ENCODE measurements at places on chromosomes 7 and 10.

- H3K4me3 ChIP-seq, result no peak overlapping the region
- H3K4me1 ChIP-seq, result peaks cover 7% of the 10 kb centered on the region
- H3K36me3 ChIP-seq, result no peaks in the 10 kb centered on the region
- H3K27me3 ChIP-seq, result peaks cover 29% of the 10 kb centered on the region
- peak; percentile 88 for DNase-seq
Measured at GRCh38 chr10:28664369-28664740, 13.0 kb upstream of the BAMBI start.

DNA sequence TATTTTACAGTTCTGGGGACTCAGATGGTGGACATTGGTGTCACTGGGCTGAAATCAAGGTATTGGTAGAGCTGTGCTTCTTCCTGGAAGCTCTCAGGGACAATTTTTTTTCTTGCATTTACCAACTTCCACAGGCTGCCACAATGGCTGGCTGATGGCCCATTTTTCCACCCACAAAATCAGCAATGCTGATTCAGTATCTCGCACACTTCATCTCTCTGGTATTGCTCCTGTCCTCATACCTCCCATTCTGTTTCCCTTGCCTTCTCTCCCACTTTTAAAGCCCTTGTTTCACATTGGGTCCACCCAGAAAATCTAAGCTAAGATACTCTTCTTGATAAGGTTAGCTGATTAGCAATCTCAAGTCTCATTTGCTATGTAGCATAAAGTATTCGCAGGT, 530.9 kb upstream of the POM121L12 start:
- no peaks in the 10 kb centered on the region for H3K4me1 ChIP-seq
- DNase-seq, result no peak
- H3K27me3 ChIP-seq, result no peaks in the 10 kb centered on the region
- H3K36me3 ChIP-seq, result no peaks in the 10 kb centered on the region
- no peak overlapping the region for H3K4me3 ChIP-seq
- H3K27ac ChIP-seq, result no peak overlapping the region

DNA sequence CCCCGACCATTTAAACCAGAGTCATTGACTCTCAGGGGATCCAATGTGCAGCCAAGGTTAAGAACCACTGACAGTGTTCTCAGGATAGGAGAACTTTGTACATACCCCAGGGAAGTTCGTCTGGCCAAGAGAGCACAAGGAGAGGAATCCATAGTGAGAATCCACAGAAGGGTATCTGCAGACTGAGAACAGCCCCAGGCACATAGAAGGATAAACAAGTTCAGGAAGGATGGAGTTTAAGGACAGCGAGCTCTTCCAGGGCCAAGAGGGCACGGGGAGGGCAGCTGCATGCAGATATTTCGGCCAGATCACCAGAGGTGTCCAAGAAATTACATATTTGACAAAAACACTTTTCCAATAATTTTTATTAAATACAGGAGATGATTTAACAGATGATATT, 16.4 kb downstream of the BLNK start:
- H3K36me3 ChIP-seq, result no peaks in the 10 kb centered on the region
- H3K27me3 ChIP-seq, result no peaks in the 10 kb centered on the region
- H3K4me3 ChIP-seq, result no peak overlapping the region
- H3K27ac ChIP-seq, result no peak overlapping the region
- no peak for DNase-seq

- no peak for DNase-seq
- H3K4me1 ChIP-seq, result peaks cover 49% of the 10 kb centered on the region
- H3K4me3 ChIP-seq, result no peak overlapping the region
- H3K36me3 ChIP-seq, result no peaks in the 10 kb centered on the region
- peak overlapping the region; percentile 7 for H3K27ac ChIP-seq
- peaks cover 4% of the 10 kb centered on the region for H3K27me3 ChIP-seq
Measured at GRCh38 chr10:132743925-132744490, 41.9 kb downstream of the NKX6-2 start.

DNA sequence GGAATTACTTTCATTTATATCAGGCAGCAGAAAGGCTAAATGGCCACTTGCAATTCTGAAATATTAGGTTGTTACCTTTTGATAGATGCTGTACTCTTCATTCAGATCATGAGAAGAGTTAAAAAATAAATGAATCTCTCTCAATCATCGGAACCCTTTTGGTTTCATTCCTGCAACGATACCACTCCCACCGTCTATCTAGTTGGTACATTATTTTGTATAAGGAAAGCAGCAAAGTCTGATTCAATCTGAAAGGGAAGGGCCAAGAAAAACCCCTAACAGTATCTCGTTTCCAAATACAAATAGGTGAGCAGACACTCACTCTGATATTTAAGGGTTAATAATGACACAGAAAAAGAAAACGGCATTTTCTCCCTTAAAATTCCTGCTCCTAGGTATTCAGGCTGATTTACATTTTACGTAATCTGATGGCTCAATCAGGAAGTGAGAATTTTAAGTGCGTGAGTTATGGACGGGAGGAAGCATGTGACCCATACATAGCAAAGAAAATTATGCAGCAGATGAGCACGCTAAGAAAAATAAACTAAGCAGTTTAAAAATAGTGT, 209.4 kb upstream of the KLF14 start:
- H3K27ac ChIP-seq, result no peak overlapping the region
- peaks cover 8% of the 10 kb centered on the region for H3K4me1 ChIP-seq
- H3K27me3 ChIP-seq, result no peaks in the 10 kb centered on the region
- peak; percentile 82 for DNase-seq
- H3K36me3 ChIP-seq, result peaks cover 66% of the 10 kb centered on the region

- no peak overlapping the region for H3K4me3 ChIP-seq
- peaks cover 8% of the 10 kb centered on the region for H3K4me1 ChIP-seq
- no peaks in the 10 kb centered on the region for H3K36me3 ChIP-seq
- no peak overlapping the region for H3K27ac ChIP-seq
- no peak for DNase-seq
Measured at GRCh38 chr7:99211241-99211602, 3.3 kb upstream of the KPNA7 start.

GRCh38 chr10:21724020-21724589, 190.1 kb downstream of the MLLT10 start:
- peaks cover 4% of the 10 kb centered on the region for H3K4me1 ChIP-seq
- no peak overlapping the region for H3K27ac ChIP-seq
- H3K27me3 ChIP-seq, result no peaks in the 10 kb centered on the region
- H3K4me3 ChIP-seq, result no peak overlapping the region

- H3K4me1 ChIP-seq, result peaks cover 3% of the 10 kb centered on the region
- no peak overlapping the region for H3K4me3 ChIP-seq
- H3K27me3 ChIP-seq, result no peaks in the 10 kb centered on the region
- H3K27ac ChIP-seq, result peak overlapping the region; percentile 98
- H3K36me3 ChIP-seq, result peaks cover 9% of the 10 kb centered on the region
- DNase-seq, result peak; percentile 34
Measured at GRCh38 chr10:119849031-119849789, 23.4 kb downstream of the MCMBP start.

DNA sequence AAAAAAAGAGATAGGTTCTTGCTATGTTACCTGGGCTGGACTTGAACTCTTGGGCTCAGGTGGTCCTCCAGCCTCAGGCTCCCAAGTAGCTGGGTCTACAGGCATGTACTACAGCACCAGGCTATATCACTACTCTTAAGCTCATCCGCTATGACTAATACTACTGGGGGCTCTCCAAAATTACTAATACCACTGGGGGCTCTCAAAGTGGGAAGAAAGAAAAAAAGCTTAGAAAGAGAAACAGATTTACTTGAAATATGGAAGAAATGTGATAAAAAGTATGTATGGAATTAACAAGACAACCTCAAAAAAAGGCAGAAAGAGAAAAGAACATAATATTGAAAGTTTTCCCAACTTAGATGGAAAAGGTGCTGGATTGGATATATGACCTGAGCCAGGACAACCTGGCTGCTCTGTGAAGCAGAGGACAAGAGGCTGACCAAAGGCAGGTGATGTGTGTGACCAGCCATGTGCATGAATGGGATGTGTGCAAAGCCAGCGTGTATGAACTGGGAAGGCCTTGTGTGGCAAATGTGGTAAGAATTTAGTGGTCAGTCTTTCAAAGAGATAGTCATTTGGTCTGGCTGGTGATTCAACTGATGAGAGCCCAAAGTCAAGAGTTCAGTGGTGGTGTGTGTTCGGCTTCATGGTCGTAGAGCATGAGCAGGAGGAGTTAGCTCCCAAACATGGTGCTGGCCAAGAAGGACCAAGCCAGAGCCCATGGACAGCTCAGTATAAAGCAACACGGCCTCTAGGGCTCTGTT, 232.4 kb upstream of the KLF14 start:
- H3K4me1 ChIP-seq, result peaks cover 11% of the 10 kb centered on the region
- H3K4me3 ChIP-seq, result no peak overlapping the region
- peaks cover 78% of the 10 kb centered on the region for H3K36me3 ChIP-seq
